ENCODE measurements at places on chromosomes 7 and 10. TPM values are rescaled to one million over a fixed set of nuclear protein-coding genes. Genes with fewer than 3 reads are reported as not detected.

CFTR gene
- not detected for total RNA-seq

- H3K27ac ChIP-seq: no peak overlapping the region
- H3K27me3 ChIP-seq: no peaks in the 10 kb centered on the region
- no peaks in the 10 kb centered on the region for H3K4me1 ChIP-seq
- H3K36me3 ChIP-seq: no peaks in the 10 kb centered on the region
- DNase-seq: no peak
Observed at GRCh38 chr7:28608731-28609130, 196.4 kb downstream of the CREB5 start.

DNA sequence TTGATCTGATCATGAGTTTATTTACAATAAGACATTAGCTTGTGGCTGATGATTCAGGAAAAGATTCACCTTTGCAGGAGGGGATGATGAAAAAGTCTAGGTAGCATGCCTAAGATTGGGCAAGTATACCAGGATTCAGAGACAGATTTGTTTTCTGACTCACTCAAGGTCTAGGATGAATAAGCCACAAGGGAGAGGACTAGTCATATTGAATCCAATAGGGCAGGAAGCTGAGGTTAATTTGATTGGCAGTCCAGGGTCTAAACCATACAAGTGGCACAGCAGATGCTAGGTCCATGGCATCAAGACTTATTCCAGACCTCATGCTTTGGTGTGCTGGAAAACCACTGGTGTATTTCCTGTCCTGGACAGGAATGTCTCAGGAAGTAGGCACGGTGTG lies 1133.4 kb downstream of the XPNPEP1 start:
- H3K27ac ChIP-seq: peak overlapping the region; percentile 59
- no peak overlapping the region for H3K4me3 ChIP-seq
- peaks cover 5% of the 10 kb centered on the region for H3K36me3 ChIP-seq
- peak; percentile 63 for DNase-seq

CYP26C1 gene
- total RNA-seq: 0.20 TPM

DNA sequence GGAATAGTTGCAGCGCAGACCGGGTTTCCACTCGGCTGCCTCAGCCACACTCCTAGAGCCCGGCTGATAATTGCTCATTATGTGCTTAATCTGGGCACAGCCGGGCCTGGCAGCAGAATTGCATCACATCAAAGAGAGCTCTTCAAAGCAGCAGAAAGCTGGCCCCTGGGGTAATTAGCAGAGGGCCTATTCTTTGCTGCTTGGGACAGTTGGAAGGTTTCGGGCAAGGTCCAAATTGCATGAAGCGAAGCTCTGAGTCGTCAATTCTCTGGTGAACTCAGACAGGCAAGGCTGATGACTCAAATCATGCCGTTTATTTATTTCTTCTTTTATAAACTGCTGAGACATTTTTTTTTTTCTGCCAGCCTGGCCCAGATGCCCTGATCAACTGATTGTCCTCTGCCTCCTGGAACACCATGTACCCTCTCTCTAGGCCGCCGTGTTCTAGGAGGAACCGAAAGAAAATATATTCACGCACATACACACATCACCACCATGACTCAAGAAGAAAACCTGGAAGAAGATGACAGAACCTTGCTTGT lies 242.2 kb downstream of the RAB11FIP2 start:
- H3K27ac ChIP-seq: no peak overlapping the region
- H3K4me3 ChIP-seq: no peak overlapping the region
- no peaks in the 10 kb centered on the region for H3K4me1 ChIP-seq

GRCh38 chr7:91835091-91835825 lies 45.2 kb downstream of the MTERF1 start:
- H3K36me3 ChIP-seq: no peaks in the 10 kb centered on the region
- DNase-seq: no peak
- H3K27me3 ChIP-seq: no peaks in the 10 kb centered on the region
- H3K27ac ChIP-seq: no peak overlapping the region
- H3K4me3 ChIP-seq: no peak overlapping the region

DNA sequence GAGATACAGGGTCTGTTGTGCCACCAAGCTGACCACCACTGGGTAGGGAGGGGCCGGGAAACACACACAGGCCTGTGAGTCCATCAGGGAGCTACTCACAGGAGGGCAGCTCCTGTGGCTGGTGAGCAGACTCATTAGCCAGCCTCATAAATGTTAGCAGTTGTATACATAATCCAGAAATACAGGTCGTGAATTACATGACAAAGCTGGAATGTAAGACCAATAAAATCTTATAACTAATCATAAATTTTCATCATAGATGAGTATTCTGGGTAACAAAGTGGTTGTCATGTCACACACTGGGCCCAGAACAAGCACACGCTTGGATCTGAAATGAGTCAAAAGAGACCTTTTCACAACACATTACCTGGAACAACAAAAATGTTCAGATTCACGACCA lies 642.6 kb upstream of the AUTS2 start:
- peaks cover 9% of the 10 kb centered on the region for H3K36me3 ChIP-seq
- H3K4me1 ChIP-seq: no peaks in the 10 kb centered on the region
- no peak overlapping the region for H3K27ac ChIP-seq
- DNase-seq: no peak
- no peak overlapping the region for H3K4me3 ChIP-seq

DNA sequence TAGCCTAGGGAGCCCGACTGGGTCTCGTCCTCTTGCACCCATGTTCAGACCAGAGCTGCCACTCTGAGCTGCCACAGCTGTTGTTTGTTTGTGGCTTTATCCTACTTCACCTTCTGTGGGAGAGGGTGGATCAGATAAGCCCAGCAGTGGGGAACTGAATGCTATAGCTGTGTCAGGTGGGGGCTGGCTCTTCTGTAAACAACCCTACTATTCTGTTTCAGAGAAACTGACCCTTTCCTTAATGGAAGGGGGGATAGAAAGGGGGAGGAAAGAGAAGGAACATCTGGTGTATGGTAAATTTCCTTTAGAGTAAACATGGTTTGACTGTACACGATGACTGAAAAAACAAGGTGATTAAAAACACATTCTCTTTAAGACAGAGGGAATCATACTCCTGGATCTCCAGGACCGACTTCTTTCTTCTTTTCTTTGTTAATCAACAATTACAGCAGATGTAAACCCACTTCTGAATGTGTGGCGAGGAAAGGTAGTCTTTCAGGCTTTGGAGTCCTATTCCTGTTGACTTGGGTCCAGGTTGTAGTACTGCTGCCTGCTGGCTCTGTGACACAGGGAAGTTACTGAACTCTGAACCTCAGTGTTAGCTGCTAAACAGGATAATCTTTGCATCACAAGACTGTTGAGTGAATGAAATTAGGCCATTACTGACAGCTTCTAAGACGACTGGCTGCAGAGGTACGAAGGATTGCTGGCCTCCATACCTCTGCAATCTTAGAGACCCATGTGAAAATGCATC lies 6.0 kb downstream of the PRXL2A start:
- DNase-seq: no peak
- no peak overlapping the region for H3K27ac ChIP-seq
- H3K36me3 ChIP-seq: no peaks in the 10 kb centered on the region
- no peak overlapping the region for H3K4me3 ChIP-seq
- H3K4me1 ChIP-seq: peaks cover 18% of the 10 kb centered on the region

DNA sequence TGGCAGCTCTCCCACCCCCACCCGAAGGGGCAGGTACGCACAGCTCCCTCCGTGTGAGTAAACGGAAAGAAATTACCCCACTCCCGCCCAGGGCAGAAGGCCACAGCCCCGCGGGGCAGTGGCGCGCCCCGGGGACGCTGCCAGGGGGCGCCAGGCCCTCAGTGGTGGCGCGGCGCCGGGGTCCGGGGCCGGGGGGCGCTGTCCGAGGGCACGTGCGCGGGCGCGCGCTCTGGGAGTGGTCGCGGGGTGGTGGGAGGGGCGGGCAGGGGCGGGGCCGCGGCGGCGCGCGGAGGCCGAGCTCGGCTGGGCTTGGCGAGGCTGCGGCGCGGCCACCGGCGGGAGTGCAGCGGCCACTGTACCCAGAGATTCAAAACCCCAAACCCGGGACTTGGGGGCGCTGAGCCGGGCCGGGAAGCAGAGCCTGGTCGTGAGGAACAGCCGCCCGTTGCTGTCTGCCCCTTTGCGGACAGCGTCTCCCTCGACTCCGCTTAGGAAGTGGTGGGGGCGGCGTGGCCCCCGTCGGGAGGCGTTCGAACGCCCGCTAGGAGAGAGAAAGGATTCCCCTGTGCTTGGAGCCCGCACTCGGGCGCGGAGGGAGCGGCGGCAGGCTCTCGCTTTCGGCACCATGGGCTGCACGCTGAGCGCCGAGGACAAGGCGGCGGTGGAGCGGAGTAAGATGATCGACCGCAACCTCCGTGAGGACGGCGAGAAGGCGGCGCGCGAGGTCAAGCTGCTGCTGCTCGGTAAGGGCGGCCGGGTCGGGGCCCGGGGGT lies at the start of gene GNAI1:
Gene GNAI1 (plus strand): TSS at position 296 of the 773 bp plus-strand sequence. CDS start 330 bp downstream, at position 626.
- peaks cover 64% of the 10 kb centered on the region for H3K4me1 ChIP-seq
- DNase-seq: peak; percentile 80
- H3K27ac ChIP-seq: peak within 1 kb of the TSS; percentile 89
- peak within 1 kb of the TSS; percentile 96 for H3K4me3 ChIP-seq

DNA sequence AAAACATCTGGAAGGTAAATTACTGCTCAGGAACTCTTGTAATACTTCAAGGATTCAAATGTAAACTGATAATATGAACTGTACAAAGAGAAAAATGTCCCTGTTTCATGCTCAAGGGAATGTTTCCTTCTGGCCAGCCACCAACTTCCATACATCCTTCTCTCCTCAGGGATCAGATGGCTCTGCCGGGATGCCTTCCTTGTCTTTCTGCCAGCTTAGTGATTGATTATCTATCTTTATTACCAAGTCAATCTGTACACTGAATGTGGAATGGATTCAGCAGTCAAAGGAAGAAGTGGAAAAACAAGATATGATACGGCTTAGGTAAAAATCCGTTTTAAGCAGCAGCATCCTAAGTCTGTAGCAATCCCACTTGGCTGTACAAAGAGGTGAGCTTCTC lies 178.3 kb downstream of the PTN start:
- H3K36me3 ChIP-seq: no peaks in the 10 kb centered on the region
- H3K27ac ChIP-seq: no peak overlapping the region
- no peak for DNase-seq
- H3K27me3 ChIP-seq: no peaks in the 10 kb centered on the region
- no peak overlapping the region for H3K4me3 ChIP-seq
- peaks cover 30% of the 10 kb centered on the region for H3K4me1 ChIP-seq

FKBP9 gene
- total RNA-seq: 244 TPM

DNA sequence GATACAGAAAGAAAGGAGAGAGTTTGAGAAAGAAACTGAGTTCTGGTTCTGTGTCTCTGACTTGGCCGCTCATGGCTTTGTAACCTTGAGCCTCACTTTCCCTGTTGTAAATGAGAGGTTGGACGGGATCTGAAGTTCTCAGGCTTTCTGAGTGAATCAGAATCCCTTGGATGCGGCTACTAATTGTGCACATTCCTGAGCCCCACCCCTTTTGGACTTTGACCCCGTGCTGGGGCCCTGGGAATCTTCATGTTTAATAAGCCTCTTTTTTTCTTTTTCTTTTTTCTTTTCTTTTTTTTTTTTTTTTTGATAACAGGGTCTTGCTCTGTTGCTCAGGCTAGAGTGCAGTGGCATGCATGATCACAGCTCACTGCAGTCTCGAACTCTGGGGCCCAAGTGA lies 26.9 kb downstream of the SLC25A28 start:
- H3K4me1 ChIP-seq: no peaks in the 10 kb centered on the region
- no peak overlapping the region for H3K27ac ChIP-seq
- no peak for DNase-seq
- peaks cover 33% of the 10 kb centered on the region for H3K27me3 ChIP-seq
- H3K36me3 ChIP-seq: no peaks in the 10 kb centered on the region

Measured in HFFc6 (cell line).